ENCODE measurements at places on chromosomes 2 and 18.

DNA sequence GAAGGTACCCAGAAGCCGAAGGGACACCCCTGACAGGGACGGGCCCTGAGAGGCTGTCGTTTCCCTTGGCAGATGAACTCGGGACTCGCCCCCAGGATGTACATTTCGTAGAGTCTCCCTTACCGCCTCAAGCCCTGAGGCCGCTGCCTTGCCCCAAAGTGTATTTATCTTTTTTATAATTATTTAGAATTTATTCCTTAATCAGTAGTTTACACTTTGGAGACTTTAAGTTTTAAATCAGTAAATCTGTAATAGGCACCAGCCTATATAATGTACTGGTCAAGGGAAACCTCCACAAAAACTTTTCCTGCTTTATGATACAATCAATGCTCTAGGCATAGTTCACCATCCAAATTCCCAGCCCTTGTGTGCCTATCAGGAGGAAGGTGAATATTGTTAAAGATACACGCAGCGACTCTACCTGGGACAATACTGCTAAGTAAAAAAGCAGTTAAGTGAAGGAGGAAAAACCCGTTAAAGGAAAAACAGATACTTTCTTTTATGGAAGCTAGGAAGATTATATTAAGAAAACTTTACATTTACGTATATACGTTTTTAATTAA, 848 bp downstream of the VRK2 start:
- DNase-seq = no peak

- DNase-seq = no peak
Observed at GRCh38 chr2:63977904-63978303, 41.3 kb downstream of the VPS54 start.

- DNase-seq = no peak
Observed at GRCh38 chr2:88184762-88185161, 14.6 kb downstream of the THNSL2 start.

- no peak for DNase-seq
Observed at GRCh38 chr2:106311041-106311370, 116.9 kb upstream of the UXS1 start.
